ENCODE measurements at places on chromosomes 3 and 15. TPM values are rescaled to one million over a fixed set of nuclear protein-coding genes. Genes with fewer than 3 reads are reported as not detected.

Gene PLXNA1
- total RNA-seq: 12.1 TPM

Gene A4GNT
- 19.8 TPM for total RNA-seq

Gene KBTBD8
- total RNA-seq: 2.2 TPM

Gene CCRL2
- total RNA-seq: 2.8 TPM

Gene LRIG1
- 101 TPM for total RNA-seq

Gene RARB
- 7.5 TPM for total RNA-seq

Gene BFSP2
- not detected for total RNA-seq

Gene SI
- not detected for total RNA-seq
